ENCODE measurements at places on chromosomes 4 and X.

DNA sequence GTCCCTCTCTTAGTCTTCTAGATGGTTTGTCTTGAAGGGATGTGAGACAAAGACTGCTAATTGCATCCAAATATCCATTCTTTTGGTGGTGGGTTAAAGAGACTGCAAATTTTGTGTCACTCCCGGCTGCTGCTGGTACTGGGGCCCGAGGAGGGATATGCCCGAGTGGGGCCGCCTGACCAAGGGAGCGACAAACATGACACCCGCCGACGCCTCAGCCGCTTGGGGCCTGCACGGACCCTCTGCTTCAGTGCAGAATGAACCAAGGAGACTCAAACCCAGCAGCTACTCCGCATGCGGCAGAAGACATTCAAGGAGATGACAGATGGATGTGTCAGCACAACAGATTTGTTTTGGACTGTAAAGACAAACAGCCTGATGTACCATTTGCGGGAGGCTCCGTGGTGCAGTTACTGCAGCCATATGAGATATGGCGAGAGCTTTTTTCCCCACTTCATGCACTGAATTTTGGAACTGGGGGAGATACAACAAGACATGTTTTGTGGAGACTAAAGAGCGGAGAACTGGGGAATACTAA is 13.6 kb upstream of the ARX start:
- DNase-seq, result no peak

DNA sequence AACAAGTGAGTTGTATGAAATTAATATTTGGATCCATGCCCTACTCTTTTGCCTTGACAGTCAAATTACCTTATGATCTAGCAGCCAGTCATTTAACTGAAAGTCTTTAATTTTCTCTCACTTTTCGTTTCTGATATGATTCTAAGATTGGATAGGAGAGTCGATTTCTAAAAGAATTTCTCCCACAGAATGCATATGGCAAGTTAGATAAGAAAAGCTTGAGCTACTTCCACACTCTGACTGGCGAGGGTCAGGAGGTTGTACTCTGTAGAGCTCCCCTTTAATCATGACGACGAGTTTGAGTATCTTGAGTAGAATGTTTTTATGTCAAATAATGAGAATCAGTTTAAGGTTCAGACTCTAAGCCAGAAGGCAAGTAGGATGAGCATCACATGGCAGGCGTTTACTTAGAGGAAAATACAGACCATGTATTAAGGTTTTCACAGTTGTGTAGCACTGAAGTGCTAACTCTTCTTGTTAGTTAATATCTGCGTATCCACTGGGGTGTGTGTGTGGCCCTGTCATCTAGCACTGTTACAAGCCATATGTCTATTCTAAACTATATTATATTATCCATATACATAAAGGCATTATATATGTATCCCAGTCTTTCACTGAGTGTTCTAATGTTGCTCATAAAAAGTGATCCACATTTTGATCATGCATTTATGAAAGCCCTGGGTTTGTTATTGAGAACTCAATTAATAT is 37.8 kb downstream of the LRP2BP start:
- no peak for DNase-seq

DNA sequence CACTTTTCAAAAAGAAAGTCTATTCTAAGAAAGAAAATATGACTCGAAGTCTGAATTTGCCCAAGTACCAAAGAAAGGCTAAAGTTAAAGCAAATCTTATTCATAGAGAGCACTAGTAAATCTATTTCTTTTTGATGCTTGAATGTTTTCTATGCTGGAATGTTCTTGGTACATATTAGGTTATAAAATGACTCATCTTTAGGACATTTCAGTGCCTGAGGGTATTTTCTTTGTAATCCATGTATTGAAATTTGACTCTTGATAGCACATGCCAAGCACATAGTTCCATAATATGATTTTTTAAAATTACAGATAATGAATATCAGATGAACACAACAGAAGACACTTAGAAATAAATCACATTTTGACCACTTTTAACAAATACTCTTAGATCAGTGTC is 232.8 kb downstream of the TRIML1 start:
- no peak for DNase-seq

- DNase-seq, result no peak
These were observed 2315.4 kb upstream of the AGA start for GRCh38 chr4:179757641-179758040.

DNA sequence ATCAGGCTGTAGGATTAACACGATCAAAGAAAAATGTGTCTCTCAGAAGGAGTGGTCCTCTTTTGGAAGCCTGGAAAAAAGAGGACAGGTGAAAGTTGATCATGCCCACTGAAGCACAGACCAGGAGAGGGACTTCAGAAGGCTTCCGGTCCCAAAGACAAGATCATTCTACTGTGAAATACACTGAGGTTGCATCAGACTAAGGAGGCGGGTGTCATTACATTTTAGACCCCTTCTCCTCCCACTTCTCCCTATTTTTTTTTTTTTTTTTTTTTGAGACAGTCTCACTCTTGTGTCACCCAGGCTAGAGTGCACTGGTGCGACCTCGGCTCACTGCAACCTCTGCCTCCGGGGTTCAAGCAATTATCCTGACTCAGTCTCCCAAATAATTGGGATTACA is 67.5 kb downstream of the RBM47 start:
- no peak for DNase-seq

DNA sequence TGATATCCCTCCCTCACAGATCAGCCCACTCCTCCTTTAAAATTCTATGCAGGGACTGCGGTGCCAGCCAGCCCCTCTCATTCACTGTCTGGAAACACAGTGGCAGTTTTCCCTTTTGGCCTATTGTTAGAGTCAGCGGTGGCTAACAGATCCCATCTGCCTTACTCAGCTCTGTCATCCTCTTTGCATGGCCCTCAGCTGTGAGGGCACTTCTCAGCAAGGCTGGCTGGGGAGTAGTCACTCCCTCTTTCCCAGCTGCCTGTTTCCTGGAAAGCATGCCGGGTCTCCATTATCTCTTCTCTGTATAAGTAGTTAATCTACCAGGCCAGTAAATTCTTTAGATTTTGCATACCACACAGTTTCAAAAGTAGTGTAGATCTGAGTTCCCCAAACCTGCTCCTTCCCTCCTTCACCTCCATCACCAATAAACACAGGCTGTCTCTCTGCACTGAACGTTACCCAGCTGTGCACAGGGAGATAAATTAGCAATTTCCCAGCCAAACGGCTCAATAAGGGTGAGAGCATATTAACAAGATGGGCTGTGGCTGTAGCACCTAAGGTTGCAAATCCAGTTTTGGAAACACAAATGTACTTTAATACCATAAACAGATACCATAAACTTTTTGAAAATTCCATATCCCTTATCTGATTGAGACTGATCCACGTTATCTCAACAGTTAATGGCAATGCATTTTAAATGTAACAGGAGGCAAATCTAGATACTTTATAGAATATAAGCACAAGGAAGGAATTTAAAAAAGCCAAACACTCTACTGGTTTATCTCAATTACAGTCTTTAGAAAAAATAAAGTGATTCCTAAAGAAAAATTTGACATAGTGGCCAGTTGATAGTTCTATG is 229.3 kb downstream of the ANKRD50 start:
- DNase-seq, result no peak

Measured in right kidney (tissue), 9 donors.